Tracheal epithelial cell (primary cell): ENCODE measurements at places on chromosomes 11 and 22. TPM values are rescaled to one million over a fixed set of nuclear protein-coding genes. Genes with fewer than 3 reads are reported as not detected.

Gene EFCAB6
- total RNA-seq: under 0.01 and 1.1 TPM in 2 replicates

Gene POU2AF3
- not detected in 2 replicates for total RNA-seq

Gene TKFC
- 20.0 and 22.2 TPM in 2 replicates for total RNA-seq

Gene MYOD1
- total RNA-seq: not detected in 2 replicates

Gene MAJIN
- total RNA-seq: not detected in 2 replicates

Gene SH3BP1
- 28.1 and 42.4 TPM in 2 replicates for total RNA-seq

Gene SSRP1
- 78.6 and 82.5 TPM in 2 replicates for total RNA-seq

Gene KRTAP5-7
- not detected in 2 replicates for total RNA-seq

Gene PAK1
- total RNA-seq: 31.1 and 36.9 TPM in 2 replicates

Gene OR2AG1
- total RNA-seq: not detected in 2 replicates

Gene JHY
- total RNA-seq: 1.4 and 1.5 TPM in 2 replicates

Gene CHRM1
- total RNA-seq: not detected in 2 replicates

Gene KCTD14
- 1.9 and 6.0 TPM in 2 replicates for total RNA-seq

Gene ACTN3
- total RNA-seq: not detected in 2 replicates

Gene OR4C6
- total RNA-seq: not detected in 2 replicates

Gene MS4A15
- not detected in 2 replicates for total RNA-seq

Gene FAM180B
- not detected in 2 replicates for total RNA-seq

Gene RAB6A
- total RNA-seq: 272 and 364 TPM in 2 replicates

Gene WNT7B
- total RNA-seq: 10.1 and 18.5 TPM in 2 replicates

Gene ROBO4
- 0.43 and 0.72 TPM in 2 replicates for total RNA-seq

Gene CHST1
- total RNA-seq: under 0.01 TPM in 1 of 2 replicates, not detected in the other

Gene OLFML1
- total RNA-seq: 0.21 TPM in 1 of 2 replicates, not detected in the other

Gene SHANK2
- 9.6 TPM in 2 replicates for total RNA-seq

Gene NLRP6
- not detected in 2 replicates for total RNA-seq

Gene NPAS4
- not detected in 2 replicates for total RNA-seq

Gene C11orf91
- not detected in 2 replicates for total RNA-seq

Gene ANO5
- under 0.01 and 1.2 TPM in 2 replicates for total RNA-seq

Gene OR52N4
- total RNA-seq: not detected in 2 replicates

Gene RAPSN
- total RNA-seq: 0.24 TPM in 1 of 2 replicates, not detected in the other

Gene CDHR5
- not detected in 2 replicates for total RNA-seq

Gene MMP8
- 0.24 TPM in 1 of 2 replicates, not detected in the other for total RNA-seq

Gene ZNF70
- 0.85 and 1.9 TPM in 2 replicates for total RNA-seq

Gene OR8G1
- total RNA-seq: not detected in 2 replicates

Gene ARHGAP32
- total RNA-seq: 30.4 and 35.4 TPM in 2 replicates

Gene TPBGL
- total RNA-seq: not detected in 2 replicates
